ENCODE measurements at places on chromosomes 6 and 20. TPM values are rescaled to one million over a fixed set of nuclear protein-coding genes. Genes with fewer than 3 reads are reported as not detected.

GRCh38 chr20:3781153-3781910 is at the start of gene SPEF1:
TSS of gene SPEF1 (minus strand) at chr20:3781448. CDS start at chr20:3781287, 161 bp downstream.
- H3K4me3 ChIP-seq: peak within 1 kb of the TSS; percentile 37
- peaks cover 5% of the 10 kb centered on the region for H3K36me3 ChIP-seq
- peaks cover 24% of the 10 kb centered on the region for H3K27me3 ChIP-seq
- H3K27ac ChIP-seq: no peak within 1 kb of the TSS
- H3K4me1 ChIP-seq: peaks cover 33% of the 10 kb centered on the region

DNA sequence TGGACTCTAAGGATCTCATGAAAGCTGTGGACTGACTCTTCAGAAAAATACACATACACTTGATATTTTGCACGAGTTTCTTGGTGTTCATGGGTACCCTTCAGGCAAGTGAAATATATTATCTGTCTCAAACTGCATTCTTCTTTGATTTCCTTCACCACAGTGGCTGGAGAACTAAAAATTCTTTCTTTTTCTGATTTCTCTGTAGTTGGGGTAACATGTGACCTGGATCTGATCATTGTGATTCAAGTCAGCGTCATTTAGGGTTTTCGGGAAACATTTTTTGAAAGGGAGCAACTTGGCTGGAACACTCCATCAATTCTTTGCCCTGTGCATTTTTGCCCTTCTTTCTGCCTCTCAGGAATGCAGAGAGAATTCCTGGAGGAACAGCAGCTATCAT is 205.8 kb downstream of the OR2B2 start:
- H3K36me3 ChIP-seq: peaks cover 27% of the 10 kb centered on the region
- DNase-seq: no peak
- H3K4me1 ChIP-seq: peaks cover 2% of the 10 kb centered on the region

The KCNK15 gene
- total RNA-seq: not detected

The LAMA2 gene
- total RNA-seq: not detected

The MEI4 gene
- not detected for total RNA-seq

The EEF1A2 gene
- 0.26 TPM for total RNA-seq

The IL17A gene
- not detected for total RNA-seq

The FOXS1 gene
- total RNA-seq: not detected

Data from activated naive CD8-positive, alpha-beta T cell treated with anti-CD3 and anti-CD28 coated beads, Interleukin-2, amount 10 ng/mL, durations not matched to agents 7 days and 5 days (primary cell).